ENCODE measurements at places on chromosomes 2 and 18.

- no peak for DNase-seq
Measured at GRCh38 chr2:174024524-174025270, 59.5 kb upstream of the SP3 start.

GRCh38 chr2:234816056-234816455, 135.8 kb upstream of the SH3BP4 start:
- no peak for DNase-seq

- DNase-seq, result no peak
Measured at GRCh38 chr2:62452701-62453454, 53.1 kb downstream of the TMEM17 start.

- no peak for DNase-seq
Measured at GRCh38 chr18:78798402-78799175, 181.0 kb upstream of the SALL3 start.

DNA sequence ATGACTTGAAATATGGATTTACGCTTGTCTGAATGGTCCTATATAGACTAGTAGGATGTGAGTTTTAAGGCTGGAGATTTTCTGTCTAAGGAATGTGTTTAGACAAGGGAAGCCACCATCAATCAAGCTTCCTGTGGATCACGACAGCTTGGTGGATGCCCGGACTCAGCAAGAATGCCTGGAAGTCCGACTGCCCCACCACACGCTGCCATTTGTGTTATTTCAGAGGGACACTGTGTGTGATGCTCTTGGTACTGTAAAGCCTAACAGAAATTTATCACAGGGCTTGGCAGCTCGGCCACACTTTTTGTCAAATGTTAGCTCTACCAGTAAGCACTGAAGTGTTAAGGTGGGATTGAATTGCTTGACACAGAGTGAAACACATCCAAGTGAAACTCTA, 127.1 kb upstream of the CDH7 start:
- DNase-seq, result no peak

DNA sequence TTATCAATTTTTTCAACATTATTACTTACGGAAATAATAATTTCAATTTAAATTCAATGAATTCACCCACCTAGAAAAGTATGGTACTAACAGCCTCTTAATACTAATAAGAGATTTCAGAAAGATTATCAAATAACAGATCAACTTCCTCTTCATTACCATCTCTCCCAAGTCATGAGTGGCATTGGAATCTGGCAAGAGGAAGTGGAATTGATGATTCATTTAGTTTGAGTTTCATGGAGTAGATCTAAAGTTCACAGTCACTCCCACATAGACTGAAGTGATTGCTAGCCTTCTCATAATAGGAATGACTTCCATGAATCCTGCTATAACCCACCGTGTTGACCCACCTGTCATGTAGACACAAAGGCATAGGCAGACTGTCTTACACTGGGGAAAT, 77.7 kb upstream of the WDR75 start:
- DNase-seq, result no peak

- DNase-seq, result no peak
Measured at GRCh38 chr2:25330273-25330672, 11.5 kb downstream of the DNMT3A start.

- DNase-seq, result no peak
Measured at GRCh38 chr18:78821396-78821795, 158.2 kb upstream of the SALL3 start.

DNA sequence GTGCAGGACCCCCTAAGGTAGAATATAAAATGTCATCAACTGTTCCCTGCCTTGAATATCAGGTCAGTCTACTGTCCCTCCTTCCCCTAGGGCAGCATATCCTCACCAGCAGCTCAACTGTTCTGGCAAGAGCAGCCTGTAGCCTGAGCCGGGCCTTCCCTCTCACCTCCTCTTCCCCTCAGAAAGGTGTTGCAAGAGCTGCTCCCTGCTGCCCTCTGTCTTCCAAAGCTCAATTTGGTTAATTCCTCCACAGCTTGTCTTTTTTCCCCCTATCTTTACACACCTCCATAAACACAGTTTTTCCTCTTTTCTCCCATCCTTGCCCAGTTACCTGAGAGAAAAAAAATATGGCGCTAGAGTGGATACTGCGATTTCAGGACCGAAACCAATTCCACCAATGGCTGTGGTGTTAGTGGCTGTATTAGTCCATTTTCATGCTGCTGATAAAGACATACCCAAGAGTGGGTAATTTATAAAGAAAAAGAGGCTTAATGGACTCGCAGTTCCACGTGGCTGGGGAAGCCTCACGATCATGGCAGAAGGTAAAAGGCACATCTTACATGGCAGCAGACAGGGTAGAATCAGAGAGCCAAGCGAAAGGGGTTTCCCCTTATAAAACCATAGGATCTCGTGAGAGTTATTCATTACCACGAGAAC, 184.7 kb downstream of the MREG start:
- no peak for DNase-seq
